ENCODE measurements at places on chromosomes 7 and 10. TPM values are rescaled to one million over a fixed set of nuclear protein-coding genes. Genes with fewer than 3 reads are reported as not detected.

- DNase-seq, result peak; percentile 11
Observed at GRCh38 chr10:92699518-92700381, 10.0 kb downstream of the HHEX start.

GRCh38 chr10:63525021-63525420 is 3.8 kb downstream of the REEP3 start:
- no peak for DNase-seq

- no peak for DNase-seq
Observed at GRCh38 chr7:51457079-51457478, 140.5 kb upstream of the COBL start.

DNA sequence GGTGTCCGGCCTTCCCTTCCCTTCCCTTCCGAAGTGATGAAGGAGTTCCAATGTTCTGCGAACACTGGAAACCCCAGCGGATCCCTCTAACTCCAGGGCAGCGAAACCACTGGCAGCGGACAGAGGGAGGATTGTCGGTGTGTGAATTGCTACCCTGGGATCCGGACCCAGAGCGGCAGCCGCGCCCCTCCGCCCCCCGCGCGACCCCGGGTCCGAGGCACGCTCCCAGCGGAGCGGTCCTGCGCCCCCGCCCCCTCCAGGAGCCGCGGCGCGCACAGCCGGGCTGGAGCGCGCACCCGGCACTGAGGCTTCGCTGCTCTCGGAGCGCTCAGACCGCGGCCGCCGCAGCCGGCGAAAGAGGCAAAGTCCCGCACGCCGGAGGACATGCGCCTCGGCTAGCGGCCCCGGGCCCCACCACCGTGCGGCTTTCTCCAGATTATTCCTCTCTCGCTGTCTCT is at the start of gene PTPRZ1:
TSS of gene PTPRZ1 (plus strand) at position 331 of the 458 bp plus-strand sequence. CDS start 339 bp downstream, outside the sequence.
- DNase-seq, result no peak

DNA sequence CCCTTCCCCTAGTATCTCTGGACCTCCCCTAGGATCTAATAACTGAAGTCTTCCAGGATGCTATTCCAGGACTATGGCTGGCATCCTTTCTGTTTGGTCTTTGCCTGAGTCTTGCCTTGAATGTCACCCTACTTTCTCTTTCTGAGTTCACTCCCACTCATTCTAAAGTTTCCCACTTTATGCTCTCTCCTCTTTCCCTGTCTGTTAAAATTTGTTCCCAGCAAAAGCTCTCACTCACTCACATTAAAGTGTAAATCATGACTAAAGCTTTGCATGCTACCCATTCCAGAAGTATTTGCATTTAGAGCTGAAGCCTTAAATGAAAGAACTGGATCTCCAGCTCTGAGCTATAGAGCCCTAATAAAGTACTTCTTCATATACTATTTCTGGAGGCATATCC is 42.1 kb upstream of the RAPGEF5 start:
- DNase-seq, result no peak

GRCh38 chr7:1136841-1137516 is 23.0 kb downstream of the ZFAND2A start:
- no peak for DNase-seq

- no peak for DNase-seq
Observed at GRCh38 chr10:98800263-98800662, 353.5 kb upstream of the HPS1 start.

RBM20 gene
- polyA plus RNA-seq, result 0.15 TPM
